ENCODE measurements at places on chromosomes 12 and 14. TPM values are rescaled to one million over a fixed set of nuclear protein-coding genes. Genes with fewer than 3 reads are reported as not detected.

AREL1 gene
- polyA plus RNA-seq: 38.8 TPM

RAB5B gene
- polyA plus RNA-seq: 117 TPM

PZP gene
- not detected for polyA plus RNA-seq

COX8C gene
- not detected for polyA plus RNA-seq

NID2 gene
- 279 TPM for polyA plus RNA-seq

KITLG gene
- 43.0 TPM for polyA plus RNA-seq

SLC25A47 gene
- not detected for polyA plus RNA-seq

SYNDIG1L gene
- not detected for polyA plus RNA-seq

KRT6B gene
- not detected for polyA plus RNA-seq

SLC2A14 gene
- polyA plus RNA-seq: not detected

CFAP54 gene
- polyA plus RNA-seq: 0.38 TPM

NPFF gene
- polyA plus RNA-seq: not detected

KRT75 gene
- polyA plus RNA-seq: not detected

SPIC gene
- not detected for polyA plus RNA-seq

CELA1 gene
- polyA plus RNA-seq: not detected

GTF2A1 gene
- polyA plus RNA-seq: 25.7 TPM

ASPG gene
- 0.12 TPM for polyA plus RNA-seq

GALNT16 gene
- polyA plus RNA-seq: 1.7 TPM

Measured in BJ (cell line).